ENCODE measurements at places on chromosomes 4 and X.
A peak's percentile ranks its signal among the peaks of the same experiment; 100 is the strongest.

GRCh38 chr4:75878246-75878756, 24.0 kb downstream of the PPEF2 start:
- DNase-seq = no peak

DNA sequence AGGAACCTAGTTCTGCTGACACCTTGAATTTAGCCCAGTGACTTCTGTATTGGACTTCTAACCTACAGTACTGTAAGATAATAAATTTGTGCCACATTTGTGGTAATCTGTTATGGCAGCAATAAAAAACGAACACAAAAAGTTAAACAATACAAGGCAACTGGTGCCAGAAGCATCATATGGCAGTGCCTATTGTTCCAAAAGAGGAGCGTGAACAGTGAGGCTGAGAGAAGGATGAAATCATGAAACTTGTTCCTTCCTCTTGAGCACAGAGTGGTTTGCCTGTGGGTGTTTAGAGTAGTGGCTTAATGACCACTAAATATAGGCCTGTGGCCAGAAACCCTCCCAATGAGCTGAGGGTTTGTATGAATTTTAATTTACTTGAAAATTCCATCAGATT, 69.7 kb upstream of the PGRMC2 start:
- no peak for DNase-seq

GRCh38 chr4:77959566-77960338, 97.1 kb downstream of the MRPL1 start:
- DNase-seq = peak; percentile 78

- no peak for DNase-seq
Measured at GRCh38 chr4:6608758-6609414, 31.6 kb upstream of the MRFAP1 start.

GRCh38 chrX:3485727-3486126, 139.3 kb upstream of the MXRA5 start:
- DNase-seq = no peak

DNA sequence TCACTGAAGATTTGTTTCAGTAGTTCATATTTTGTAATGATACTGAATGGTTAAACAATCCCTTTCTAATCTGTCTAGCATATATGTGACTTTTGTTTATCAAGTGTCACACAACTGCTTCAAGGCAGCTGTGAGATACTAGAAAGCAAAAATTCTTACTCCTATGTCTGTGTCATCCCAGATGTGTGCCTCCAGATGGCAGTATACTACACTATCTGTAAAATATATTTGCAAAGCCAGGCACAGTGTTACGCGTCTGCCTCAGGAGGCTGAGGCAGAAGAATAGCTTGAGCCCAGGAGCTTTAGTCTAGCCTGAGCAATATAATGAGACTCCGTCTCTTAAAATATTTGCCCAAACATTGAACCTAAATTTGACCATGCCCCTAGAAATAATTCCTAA, 4.0 kb downstream of the NUDT10 start:
- DNase-seq = no peak

- no peak for DNase-seq
Measured at GRCh38 chr4:184669251-184669650, 19.7 kb downstream of the PRIMPOL start.

DNA sequence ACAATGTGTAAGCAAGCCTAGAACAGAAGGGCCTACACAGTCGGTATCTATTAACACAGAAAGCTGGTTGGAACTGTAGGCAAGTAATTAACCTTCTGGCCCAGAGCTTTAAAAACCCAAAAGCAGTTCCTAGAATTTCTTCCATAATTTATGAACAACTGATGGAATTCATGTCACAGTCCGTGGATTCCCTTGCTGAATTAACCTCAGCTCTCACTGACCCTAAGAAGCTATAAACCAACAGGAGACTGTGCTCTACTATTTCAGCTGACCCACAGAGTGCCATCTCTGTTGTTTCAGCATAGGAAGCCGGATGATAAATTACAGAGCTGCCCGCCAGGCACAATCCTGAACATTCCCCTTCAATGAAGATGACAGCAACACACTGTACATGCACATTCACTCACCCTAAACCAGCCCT, 157.3 kb downstream of the PRDM5 start:
- DNase-seq = no peak

GRCh38 chr4:108731006-108731405, 31.8 kb downstream of the ETNPPL start:
- no peak for DNase-seq

DNA sequence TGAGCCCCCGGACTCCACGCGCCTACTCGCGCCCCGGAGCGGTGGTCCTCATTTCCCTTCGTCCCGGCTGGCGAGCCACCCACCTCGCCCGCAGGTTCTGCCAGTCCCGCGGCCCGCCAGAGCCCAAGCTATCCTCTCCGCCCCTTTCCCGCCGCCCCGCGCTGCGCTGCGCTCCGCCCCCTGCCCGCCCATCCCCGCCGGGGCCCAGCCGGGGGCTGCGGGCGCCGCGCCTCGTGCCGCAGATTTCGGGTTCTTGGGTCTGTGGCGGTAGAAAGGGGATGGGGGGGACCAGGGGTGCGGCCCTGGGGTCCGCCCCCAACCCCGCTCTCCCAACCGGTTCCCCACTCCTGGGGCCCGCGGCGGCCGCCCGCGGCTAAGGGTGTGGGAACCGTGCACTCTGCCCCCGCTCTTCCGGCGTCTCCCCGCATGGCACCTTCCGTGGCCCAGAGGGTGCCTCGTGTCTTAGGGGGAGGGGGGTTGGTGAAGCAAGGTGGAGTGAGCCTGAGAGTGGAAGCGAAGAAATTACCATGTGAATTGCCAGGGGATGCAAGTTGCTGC, 650.8 kb upstream of the DIPK2B start:
- DNase-seq = peak; percentile 46

GRCh38 chr4:148211533-148211932, 230.7 kb downstream of the NR3C2 start:
- DNase-seq = no peak

DNA sequence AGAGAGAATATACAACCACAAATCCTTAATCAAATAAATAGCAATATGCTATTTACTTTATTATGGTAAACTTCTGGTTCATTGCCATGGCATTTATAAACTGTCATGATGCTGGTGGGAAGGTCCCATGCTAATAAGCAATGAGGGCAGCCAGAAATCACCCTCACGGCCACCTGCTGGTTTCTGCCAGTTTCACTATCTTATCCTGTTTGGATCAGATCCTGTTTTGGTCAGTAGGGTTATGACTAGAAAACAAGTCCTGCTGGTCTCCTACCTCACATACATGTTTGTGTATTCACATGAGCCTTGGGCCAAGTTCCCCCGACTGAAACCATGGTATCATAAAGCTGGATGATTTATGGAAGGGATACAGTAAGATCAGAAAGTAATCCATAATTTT, 28.1 kb downstream of the XAGE5 start:
- DNase-seq = no peak

- peak; percentile 0 for DNase-seq
Measured at GRCh38 chrX:120380699-120381098, 18.8 kb downstream of the ATP1B4 start.

All from COR-L47 (cell line).